Endothelial cell (in vitro differentiated cells): ENCODE measurements at places on chromosomes 4 and X. TPM values are rescaled to one million over a fixed set of nuclear protein-coding genes. Genes with fewer than 3 reads are reported as not detected.

GRCh38 chr4:64341711-64342110, 67.5 kb downstream of the TECRL start:
- no peaks in the 10 kb centered on the region for H3K4me1 ChIP-seq
- H3K36me3 ChIP-seq: no peaks in the 10 kb centered on the region
- no peak for DNase-seq
- peaks cover 1% of the 10 kb centered on the region for H3K27me3 ChIP-seq
- H3K4me3 ChIP-seq: no peak overlapping the region

GRCh38 chr4:113328514-113328913, 279.1 kb downstream of the ANK2 start:
- no peaks in the 10 kb centered on the region for H3K27me3 ChIP-seq
- no peak overlapping the region for H3K27ac ChIP-seq
- no peak overlapping the region for H3K4me3 ChIP-seq
- peak; percentile 53 for DNase-seq

DNA sequence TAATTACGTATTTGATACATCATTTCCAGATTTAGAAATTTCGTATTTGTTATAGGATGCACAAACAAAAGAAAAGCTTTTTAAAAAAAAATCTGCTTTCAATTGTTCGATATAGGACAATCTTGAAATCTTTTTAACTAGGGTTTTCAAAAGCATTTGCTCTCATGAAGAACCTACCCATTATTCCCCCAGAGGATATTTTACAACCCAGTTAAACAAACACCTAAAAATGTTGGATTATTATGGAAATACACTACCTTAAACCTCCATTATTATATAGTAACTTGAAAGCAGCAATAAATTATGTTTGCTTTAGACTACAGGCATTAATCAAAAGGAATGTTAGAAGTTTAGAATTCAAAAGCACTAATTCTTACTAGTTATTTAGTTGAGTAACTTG, 110.5 kb downstream of the PTPN13 start:
- no peak for DNase-seq
- H3K4me1 ChIP-seq: no peaks in the 10 kb centered on the region
- no peaks in the 10 kb centered on the region for H3K36me3 ChIP-seq
- no peak overlapping the region for H3K27ac ChIP-seq
- no peak overlapping the region for H3K4me3 ChIP-seq

DNA sequence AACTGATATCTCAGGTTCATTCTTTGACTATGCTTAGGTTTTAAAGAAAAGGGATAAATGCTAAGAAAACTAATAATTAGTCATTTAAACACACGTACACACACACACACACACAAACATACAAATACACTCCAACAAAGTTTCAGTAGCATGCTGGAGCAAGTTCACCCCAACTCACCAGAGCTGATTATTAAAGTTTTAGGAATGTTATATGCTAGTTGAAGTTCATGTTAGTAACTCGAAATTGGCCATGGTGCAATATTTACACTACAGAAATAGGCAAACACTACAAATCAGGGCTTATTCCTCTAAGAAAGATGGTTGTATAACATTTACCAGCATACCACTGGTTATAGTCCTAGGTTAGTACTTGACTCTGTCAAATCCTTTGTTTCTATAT, 384.0 kb upstream of the DIPK2B start:
- no peak for DNase-seq
- no peaks in the 10 kb centered on the region for H3K4me1 ChIP-seq
- no peak overlapping the region for H3K4me3 ChIP-seq

DNA sequence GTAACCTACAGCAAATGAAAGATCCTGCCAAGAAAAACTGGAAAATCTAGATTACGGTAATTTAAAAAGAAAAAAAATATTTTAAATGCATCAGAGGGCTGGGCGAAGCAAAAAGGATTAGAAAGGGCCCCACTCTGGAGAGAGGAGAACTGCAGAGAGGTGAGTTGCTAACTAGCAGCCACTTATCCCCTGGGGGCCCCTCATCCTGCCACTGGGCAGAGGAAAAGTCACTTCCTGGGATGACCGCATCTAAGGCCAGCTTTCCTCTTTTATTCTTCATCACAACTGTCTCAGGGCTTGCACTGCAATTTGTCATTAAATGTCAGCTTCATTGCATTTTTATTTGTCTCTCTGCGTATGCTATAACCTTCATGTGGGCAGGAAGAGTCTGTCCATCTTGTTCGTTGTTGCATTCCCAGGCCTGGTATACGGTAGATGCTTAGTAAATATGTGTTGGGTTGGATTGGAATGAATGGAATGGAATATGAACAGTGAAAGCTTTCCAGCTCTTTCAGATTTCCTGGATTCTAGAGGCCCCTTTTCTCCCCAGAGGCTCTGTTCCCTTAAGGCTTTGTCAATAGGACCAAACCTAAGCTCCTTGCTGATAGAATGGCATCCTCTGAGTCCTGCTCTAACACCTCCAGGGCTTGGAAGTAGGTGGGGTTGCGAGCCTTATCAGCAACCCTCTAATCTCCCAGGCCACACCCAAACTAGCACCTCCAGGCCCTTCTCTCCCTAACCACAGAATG, 58.9 kb downstream of the TLR10 start:
- peaks cover 2% of the 10 kb centered on the region for H3K27me3 ChIP-seq
- H3K4me1 ChIP-seq: peaks cover 19% of the 10 kb centered on the region
- no peak for DNase-seq
- peak overlapping the region; percentile 54 for H3K27ac ChIP-seq
- no peaks in the 10 kb centered on the region for H3K36me3 ChIP-seq

Gene UGT2A1
- not detected for total RNA-seq
